ENCODE measurements at places on chromosomes 6 and 20. TPM values are rescaled to one million over a fixed set of nuclear protein-coding genes. Genes with fewer than 3 reads are reported as not detected.

DNA sequence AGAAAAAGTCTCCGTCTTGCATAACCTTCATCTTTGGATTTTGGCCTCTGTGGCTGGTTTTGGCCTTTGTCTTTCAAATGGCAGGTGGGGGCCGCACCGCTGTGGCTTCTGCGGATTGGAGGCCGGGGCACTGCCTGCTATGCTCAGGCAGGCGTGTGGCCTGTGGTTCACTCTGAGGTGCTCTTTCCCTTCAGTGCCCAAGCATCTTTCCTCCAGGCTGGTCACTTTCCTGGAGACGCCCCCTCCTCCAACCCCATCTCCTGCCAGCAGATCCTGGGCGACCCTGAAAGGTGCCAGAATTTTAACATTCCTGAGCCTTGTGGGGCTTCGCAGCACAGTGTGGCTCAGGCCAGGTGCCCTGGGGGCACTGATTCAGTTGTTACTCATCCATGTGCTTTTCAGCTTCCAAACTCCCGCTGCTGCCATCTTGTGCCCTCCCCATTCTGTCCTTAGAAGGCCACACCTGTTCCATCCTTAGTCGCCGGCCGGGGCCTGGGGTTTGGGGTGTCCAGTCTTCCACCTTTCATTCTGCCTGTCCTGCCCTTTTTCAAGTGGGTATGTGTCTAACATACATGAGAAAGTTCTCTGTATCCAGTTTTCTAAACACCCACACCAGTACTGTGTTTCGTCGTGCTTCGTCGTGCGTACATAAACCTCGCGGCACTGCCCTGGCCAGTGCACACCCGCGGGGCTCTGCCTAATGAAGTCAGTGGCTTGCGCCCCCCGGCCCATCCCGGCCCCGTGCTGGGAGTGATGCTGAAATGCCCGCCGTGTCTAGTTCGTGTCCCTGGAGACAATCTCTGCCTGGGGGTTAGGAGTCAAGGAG is 12.1 kb downstream of the SS18L1 start:
- no peaks in the 10 kb centered on the region for H3K36me3 ChIP-seq
- DNase-seq = no peak
- H3K27ac ChIP-seq = no peak overlapping the region
- H3K4me1 ChIP-seq = peaks cover 24% of the 10 kb centered on the region
- no peak overlapping the region for H3K4me3 ChIP-seq
- H3K27me3 ChIP-seq = no peaks in the 10 kb centered on the region

DNA sequence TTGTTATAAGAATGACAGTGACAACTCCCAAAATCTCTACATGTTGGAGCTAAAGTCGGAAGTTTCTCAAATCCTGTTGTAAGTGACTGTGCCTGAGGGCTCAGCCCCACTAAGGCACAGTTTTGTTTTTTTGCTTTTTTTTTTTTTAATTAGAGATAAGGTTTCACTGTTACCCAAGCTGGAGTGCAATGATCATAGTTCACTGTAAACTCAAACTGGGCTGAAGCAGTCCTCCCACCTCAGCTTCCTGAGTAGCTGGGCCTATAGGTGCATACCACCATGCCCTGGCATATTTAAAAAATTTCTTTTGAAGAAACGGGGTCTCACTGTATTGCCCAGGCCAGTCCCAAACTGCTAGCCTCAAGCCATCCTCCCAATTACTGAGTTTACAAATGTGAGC is 96.9 kb downstream of the DTD1 start:
- H3K4me1 ChIP-seq = no peaks in the 10 kb centered on the region
- H3K36me3 ChIP-seq = no peaks in the 10 kb centered on the region
- no peak overlapping the region for H3K4me3 ChIP-seq
- no peaks in the 10 kb centered on the region for H3K27me3 ChIP-seq
- no peak for DNase-seq

PLG gene
- not detected for total RNA-seq

DNA sequence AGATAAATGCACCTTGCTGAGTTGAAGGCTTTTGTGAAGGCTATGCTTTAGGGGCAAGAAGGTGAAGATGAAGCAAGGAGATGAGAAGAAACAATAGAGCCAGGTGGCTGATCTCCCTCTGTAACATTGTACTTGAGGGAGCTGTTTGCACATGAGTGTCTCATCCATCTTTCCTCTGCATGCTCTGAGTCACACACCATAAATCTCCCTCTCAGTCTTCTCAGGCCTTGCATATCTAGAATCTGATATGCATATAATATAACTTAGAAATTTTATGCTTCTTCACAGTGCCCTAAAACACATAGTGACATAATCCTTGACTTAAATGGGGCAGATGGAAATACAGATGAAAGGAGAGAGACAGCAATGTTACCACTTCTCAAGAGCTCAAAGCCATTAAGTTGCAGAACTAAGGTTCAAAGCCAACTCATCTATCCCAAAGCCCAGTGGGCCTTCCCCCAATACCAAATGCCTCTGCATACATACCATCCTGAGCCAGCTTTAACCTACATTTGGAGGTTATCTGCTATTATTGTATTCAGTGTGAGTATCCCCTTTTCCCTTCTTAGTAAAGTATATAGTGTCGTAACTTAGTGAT is 62.4 kb upstream of the STXBP5 start:
- H3K4me1 ChIP-seq = no peaks in the 10 kb centered on the region
- H3K27me3 ChIP-seq = no peaks in the 10 kb centered on the region
- no peak overlapping the region for H3K4me3 ChIP-seq
- no peak for DNase-seq

DNA sequence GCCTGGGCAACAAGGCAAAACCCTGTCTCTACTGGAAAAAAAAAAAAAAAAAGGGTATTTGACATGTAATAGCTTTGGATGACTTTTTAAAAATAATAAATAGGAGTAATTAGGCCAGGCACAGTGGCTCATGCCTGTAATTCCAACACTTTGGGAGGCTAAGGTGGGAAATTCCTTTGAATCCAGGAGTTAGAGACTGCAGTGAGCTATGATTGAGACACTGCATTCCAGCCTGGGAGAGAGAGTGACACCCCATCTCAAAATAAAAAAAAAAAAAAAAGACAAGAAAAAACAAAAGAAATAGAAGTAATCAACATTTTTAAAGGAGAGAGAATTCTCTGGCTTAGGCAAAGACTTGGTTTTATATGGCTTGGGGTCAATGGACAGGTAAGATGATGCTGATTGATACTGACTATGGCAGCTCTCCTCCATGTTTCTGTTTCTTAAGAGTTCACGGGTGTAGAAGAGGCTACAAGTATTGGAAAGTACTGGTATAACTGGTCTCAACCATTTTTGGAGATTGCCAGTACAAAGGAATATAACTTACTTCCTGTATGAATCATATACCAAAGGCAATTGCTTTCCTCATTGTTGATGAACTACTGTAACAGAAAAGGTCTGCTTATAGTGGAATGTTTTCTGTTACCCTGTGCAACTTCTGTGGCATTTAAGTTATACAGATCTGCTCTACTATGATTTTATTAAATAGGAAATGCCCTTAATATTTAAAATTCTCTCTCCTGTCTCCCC is 10.1 kb downstream of the MAP3K5 start:
- H3K36me3 ChIP-seq = no peaks in the 10 kb centered on the region
- no peaks in the 10 kb centered on the region for H3K27me3 ChIP-seq
- no peak overlapping the region for H3K4me3 ChIP-seq
- H3K27ac ChIP-seq = no peak overlapping the region
- H3K4me1 ChIP-seq = peaks cover 53% of the 10 kb centered on the region

- no peaks in the 10 kb centered on the region for H3K4me1 ChIP-seq
- no peak overlapping the region for H3K4me3 ChIP-seq
- peak; percentile 72 for DNase-seq
- no peaks in the 10 kb centered on the region for H3K36me3 ChIP-seq
- no peaks in the 10 kb centered on the region for H3K27me3 ChIP-seq
Measured at GRCh38 chr20:1206366-1207148, 3.3 kb downstream of the C20orf202 start.

DNA sequence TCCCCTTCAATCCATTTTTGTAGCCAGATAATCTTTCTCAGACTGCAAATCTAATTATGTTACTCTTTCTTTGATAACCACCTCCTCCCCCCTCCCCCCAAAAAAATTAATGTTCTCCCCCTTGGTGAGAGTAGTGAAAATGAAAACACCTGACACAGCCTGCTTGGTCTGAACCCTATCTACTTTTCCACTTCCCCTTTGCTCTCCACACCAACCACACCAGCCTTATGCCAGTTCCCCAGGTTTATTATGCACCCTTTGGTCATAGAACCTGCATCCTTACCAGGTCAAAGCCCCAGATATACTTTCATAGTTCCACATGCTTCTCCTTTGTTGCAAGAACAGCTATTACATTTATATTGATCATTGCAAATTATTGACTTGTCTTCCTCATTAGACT is 19.4 kb downstream of the PFDN4 start:
- DNase-seq = no peak
- no peaks in the 10 kb centered on the region for H3K4me1 ChIP-seq
- no peaks in the 10 kb centered on the region for H3K36me3 ChIP-seq
- H3K4me3 ChIP-seq = no peak overlapping the region
- H3K27ac ChIP-seq = no peak overlapping the region
- H3K27me3 ChIP-seq = no peaks in the 10 kb centered on the region

DEFB132 gene
- not detected for total RNA-seq

DNA sequence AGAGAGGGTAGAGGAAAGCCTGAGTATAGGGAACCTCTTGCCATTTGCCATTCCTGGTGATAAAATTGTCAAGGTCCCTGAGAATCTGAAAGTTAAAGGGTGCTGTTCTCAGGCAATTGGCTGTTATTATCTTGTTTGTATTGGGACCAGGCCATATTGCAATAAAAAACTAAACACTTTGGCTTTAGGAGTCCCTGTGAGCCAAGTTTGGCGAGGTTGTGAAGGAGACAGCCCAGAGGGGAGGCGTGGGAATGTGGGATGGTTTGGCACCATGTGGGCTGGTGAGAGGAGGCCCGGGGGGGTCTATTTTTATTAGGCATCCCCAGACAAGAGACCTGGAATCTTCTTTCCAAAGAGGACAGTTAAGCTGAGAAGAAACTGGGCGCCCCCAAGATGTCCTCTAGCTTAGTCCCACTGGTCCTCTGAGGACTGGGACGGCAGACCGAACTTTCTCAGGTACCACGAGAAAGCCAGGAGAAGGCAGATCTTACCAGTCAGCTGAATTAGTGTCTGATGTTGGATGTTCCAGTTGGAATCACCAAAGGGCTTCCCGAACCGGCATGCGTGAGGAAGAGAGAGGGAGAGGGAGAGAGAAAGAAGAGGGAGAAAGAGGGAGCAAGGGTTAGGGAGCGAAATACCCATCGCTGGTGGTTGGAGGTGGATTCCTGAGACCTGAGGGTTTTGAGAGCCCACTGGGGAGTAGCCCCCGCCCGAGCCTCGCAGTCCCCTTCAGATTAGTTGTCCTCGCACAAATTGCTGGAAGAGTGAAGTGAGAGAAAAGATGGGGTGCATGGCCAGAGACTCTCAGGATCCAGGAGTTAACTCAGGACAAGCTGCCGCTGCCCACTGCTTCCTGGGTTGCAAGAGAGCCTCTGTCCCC is 24.4 kb downstream of the DYNLT1 start:
- no peaks in the 10 kb centered on the region for H3K27me3 ChIP-seq
- no peaks in the 10 kb centered on the region for H3K36me3 ChIP-seq
- DNase-seq = no peak
- H3K27ac ChIP-seq = no peak overlapping the region
- no peak overlapping the region for H3K4me3 ChIP-seq
- H3K4me1 ChIP-seq = no peaks in the 10 kb centered on the region

GRCh38 chr6:97689078-97689754 is 406.2 kb upstream of the MMS22L start:
- H3K36me3 ChIP-seq = no peaks in the 10 kb centered on the region
- no peak overlapping the region for H3K4me3 ChIP-seq
- no peaks in the 10 kb centered on the region for H3K27me3 ChIP-seq

DNA sequence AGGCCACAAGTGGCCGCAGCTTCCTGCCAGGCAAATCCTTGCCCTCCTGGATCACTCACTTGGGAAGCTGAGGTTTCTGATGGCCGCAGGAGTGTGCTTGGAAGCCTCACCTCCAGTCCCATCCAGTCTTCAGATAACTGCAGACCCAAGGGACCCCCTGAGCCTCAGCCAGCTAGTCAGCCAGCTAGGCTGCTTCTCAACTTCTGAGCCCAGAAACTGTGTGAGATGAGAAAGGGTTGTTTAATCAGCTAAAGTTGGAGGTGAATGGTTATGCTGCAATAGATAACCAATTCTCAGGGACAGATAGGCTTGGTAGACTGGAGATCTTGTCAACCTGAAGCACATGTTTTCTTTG is 96.9 kb downstream of the THBS2 start:
- no peaks in the 10 kb centered on the region for H3K36me3 ChIP-seq
- H3K27ac ChIP-seq = no peak overlapping the region
- H3K4me1 ChIP-seq = peaks cover 19% of the 10 kb centered on the region
- no peak for DNase-seq
- no peaks in the 10 kb centered on the region for H3K27me3 ChIP-seq

TBC1D32 gene
- total RNA-seq = 9.8 TPM

FAM83C gene
- 16.9 TPM for total RNA-seq

CST1 gene
- total RNA-seq = not detected

- H3K4me3 ChIP-seq = no peak overlapping the region
- H3K27me3 ChIP-seq = no peaks in the 10 kb centered on the region
- peaks cover 28% of the 10 kb centered on the region for H3K4me1 ChIP-seq
- peak overlapping the region; percentile 88 for H3K27ac ChIP-seq
Measured at GRCh38 chr6:32045811-32046449, 7.7 kb downstream of the CYP21A2 start.

AARS2 gene
- total RNA-seq = 13.3 TPM

- H3K4me1 ChIP-seq = no peaks in the 10 kb centered on the region
- H3K36me3 ChIP-seq = no peaks in the 10 kb centered on the region
- no peak overlapping the region for H3K27ac ChIP-seq
- no peaks in the 10 kb centered on the region for H3K27me3 ChIP-seq
Measured at GRCh38 chr20:11248011-11248409, 574.2 kb upstream of the JAG1 start.

- no peak for DNase-seq
- peak within 1 kb of the TSS; percentile 56 for H3K4me3 ChIP-seq
- H3K27me3 ChIP-seq = no peaks in the 10 kb centered on the region
- no peaks in the 10 kb centered on the region for H3K36me3 ChIP-seq
Measured at GRCh38 chr20:63739130-63740069, at the start of gene SLC2A4RG. Gene SLC2A4RG, plus strand, starts transcription at chr20:63739776. Its CDS starts 137 bp downstream, at chr20:63739913.

- H3K27me3 ChIP-seq = no peaks in the 10 kb centered on the region
- no peak for DNase-seq
- H3K36me3 ChIP-seq = no peaks in the 10 kb centered on the region
Measured at GRCh38 chr6:48472091-48472490, 361.1 kb upstream of the PTCHD4 start.

DNA sequence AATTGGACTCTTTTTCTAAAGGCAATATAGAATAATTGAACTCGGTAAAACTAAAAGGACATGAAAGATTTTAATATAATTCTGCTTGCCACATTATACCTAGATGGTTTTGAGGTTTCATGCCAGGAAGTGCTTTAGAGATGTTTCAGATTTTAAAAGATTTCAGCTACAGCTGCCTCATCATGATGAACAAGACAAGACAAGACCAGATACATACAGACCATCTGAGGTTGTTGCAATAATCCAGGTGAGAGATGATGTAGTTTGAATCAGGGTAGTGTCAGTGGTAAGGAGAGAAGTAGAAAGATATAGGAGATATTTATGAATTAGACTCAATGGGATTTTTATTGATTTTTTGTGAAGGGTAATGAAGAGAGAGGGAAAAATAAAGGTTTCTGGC is 374.3 kb upstream of the HSF2 start:
- H3K36me3 ChIP-seq = no peaks in the 10 kb centered on the region
- H3K4me3 ChIP-seq = no peak overlapping the region
- no peak overlapping the region for H3K27ac ChIP-seq
- no peak for DNase-seq
- H3K4me1 ChIP-seq = no peaks in the 10 kb centered on the region
- no peaks in the 10 kb centered on the region for H3K27me3 ChIP-seq

GRCh38 chr6:20906945-20907344 is 372.7 kb downstream of the CDKAL1 start:
- no peaks in the 10 kb centered on the region for H3K36me3 ChIP-seq
- H3K4me1 ChIP-seq = no peaks in the 10 kb centered on the region
- H3K27me3 ChIP-seq = no peaks in the 10 kb centered on the region
- H3K27ac ChIP-seq = no peak overlapping the region
- H3K4me3 ChIP-seq = no peak overlapping the region

All from vagina (tissue), 2 donors.